OCI-LY7 (cell line): ENCODE measurements at places on chromosomes 1 and 21. TPM values are rescaled to one million over a fixed set of nuclear protein-coding genes. Genes with fewer than 3 reads are reported as not detected.
A peak's percentile ranks its signal among the peaks of the same experiment; 100 is the strongest.

The CYP4A11 gene
- total RNA-seq, result not detected in 2 replicates

GRCh38 chr1:109483672-109484518 is at the start of gene ATXN7L2:
Gene ATXN7L2, plus strand, starts transcription at chr1:109483905. Its CDS starts 49 bp downstream, at chr1:109483954.
- DNase-seq, result peak; percentile 95

GRCh38 chr1:80675454-80675853 is 1125.3 kb upstream of the ADGRL2 start:
- no peak for DNase-seq

GRCh38 chr1:28887419-28887834 is 26.9 kb upstream of the EPB41 start:
- peak; percentile 65 for DNase-seq

The AK4 gene
- 0.70 and 1.4 TPM in 2 replicates for total RNA-seq

GRCh38 chr1:17513131-17513530 is 26.4 kb upstream of the ARHGEF10L start:
- no peak for DNase-seq

- no peak for DNase-seq
Observed at GRCh38 chr21:43305811-43306311, 121.1 kb downstream of the SIK1 start.

GRCh38 chr1:190138266-190138665 is 339.4 kb downstream of the BRINP3 start:
- no peak for DNase-seq
